ENCODE measurements at places on chromosomes 1 and 21. TPM values are rescaled to one million over a fixed set of nuclear protein-coding genes. Genes with fewer than 3 reads are reported as not detected.
A peak's percentile ranks its signal among the peaks of the same experiment; 100 is the strongest.

SYT14 gene
- total RNA-seq: not detected

F5 gene
- total RNA-seq: 0.94 TPM

CHRM3 gene
- 0.05 TPM for total RNA-seq

TAS1R1 gene
- total RNA-seq: not detected

JAK1 gene
- 101 TPM for total RNA-seq

MCOLN3 gene
- total RNA-seq: 0.24 TPM

DNA sequence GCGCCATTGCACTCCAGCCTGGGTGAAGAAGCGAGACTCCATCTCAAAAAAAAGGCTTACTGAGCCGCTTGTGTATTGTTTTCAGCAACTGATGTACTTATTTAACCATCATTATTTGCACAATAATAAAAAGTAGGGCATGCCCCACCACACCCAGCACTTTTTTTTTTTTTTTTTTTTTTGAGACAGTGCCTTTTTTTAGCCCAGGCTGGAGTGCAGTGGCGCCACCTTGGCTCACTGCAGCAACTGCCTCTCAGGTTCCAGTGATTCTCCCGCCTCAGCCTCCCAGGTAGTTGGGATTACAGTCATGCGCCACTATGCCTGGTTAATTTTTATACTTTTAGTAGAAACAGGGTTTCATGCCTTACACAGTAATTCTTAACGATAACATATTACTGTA lies 12.2 kb upstream of the TRNAU1AP start:
- H3K4me3 ChIP-seq: no peak overlapping the region
- DNase-seq: no peak
- no peaks in the 10 kb centered on the region for H3K36me3 ChIP-seq
- H3K27me3 ChIP-seq: no peaks in the 10 kb centered on the region
- H3K27ac ChIP-seq: no peak overlapping the region

DNA sequence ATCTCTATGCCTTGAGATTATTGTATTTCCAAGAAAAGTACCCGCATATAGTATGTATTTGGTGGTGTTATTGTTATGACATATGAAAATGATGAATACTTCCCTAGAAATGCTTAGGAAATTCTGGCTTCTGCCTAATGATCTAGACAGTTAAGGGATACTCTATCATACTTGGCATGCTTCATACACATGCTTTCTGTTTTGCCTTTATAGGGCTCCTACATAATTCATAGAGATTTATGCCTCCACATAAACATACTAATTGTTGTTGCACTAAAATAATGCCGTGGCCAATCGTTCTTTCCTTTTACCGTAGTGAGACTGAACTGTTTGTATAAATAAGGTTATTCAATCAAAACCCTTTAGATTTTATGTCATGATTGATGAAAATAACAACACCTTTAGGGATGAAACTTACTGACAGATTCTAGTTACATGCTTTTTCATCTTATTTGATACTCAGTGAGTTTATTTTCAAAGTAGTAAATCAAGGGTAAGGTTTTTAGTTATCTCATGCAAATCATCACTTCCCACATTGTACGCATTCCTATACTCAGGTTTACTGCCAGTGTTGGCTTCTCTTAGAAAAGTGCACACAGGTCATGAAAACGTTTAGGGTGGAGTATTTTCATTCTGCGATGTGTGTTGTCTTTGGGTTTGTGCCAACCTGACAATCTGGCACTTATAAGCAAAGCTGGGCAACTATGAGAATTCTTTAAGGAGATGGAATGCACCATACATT lies 40.5 kb upstream of the SCYL3 start:
- no peaks in the 10 kb centered on the region for H3K4me1 ChIP-seq
- H3K27ac ChIP-seq: no peak overlapping the region
- DNase-seq: no peak
- no peak overlapping the region for H3K4me3 ChIP-seq
- no peaks in the 10 kb centered on the region for H3K27me3 ChIP-seq
- no peaks in the 10 kb centered on the region for H3K36me3 ChIP-seq

GRCh38 chr1:192969091-192969490 lies 90.1 kb downstream of the UCHL5 start:
- H3K36me3 ChIP-seq: no peaks in the 10 kb centered on the region
- DNase-seq: no peak
- H3K27me3 ChIP-seq: no peaks in the 10 kb centered on the region
- H3K4me1 ChIP-seq: no peaks in the 10 kb centered on the region
- no peak overlapping the region for H3K27ac ChIP-seq
- H3K4me3 ChIP-seq: no peak overlapping the region

- no peak overlapping the region for H3K27ac ChIP-seq
- H3K36me3 ChIP-seq: no peaks in the 10 kb centered on the region
- H3K27me3 ChIP-seq: no peaks in the 10 kb centered on the region
- DNase-seq: peak; percentile 45
Observed at GRCh38 chr1:183227422-183228346, 41.6 kb downstream of the LAMC2 start.

DNA sequence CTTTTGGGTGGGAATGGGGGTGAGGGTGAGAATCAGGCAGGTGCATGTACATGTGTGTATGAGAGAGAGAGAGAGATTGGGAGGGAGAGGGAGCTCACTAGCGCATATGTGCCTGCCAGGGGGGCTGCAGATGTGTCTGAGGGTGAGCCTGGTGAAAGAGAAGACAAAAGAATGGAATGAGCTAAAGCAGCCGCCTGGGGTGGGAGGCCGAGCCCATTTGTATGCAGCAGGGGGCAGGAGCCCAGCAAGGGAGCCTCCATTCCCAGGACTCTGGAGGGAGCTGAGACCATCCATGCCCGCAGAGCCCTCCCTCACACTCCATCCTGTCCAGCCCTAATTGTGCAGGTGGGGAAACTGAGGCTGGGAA lies 95.0 kb downstream of the EPHB2 start:
- H3K36me3 ChIP-seq: no peaks in the 10 kb centered on the region
- no peak for DNase-seq
- peaks cover 14% of the 10 kb centered on the region for H3K4me1 ChIP-seq
- H3K27ac ChIP-seq: no peak overlapping the region
- H3K27me3 ChIP-seq: no peaks in the 10 kb centered on the region
